Smooth muscle cell of bladder (primary cell): ENCODE measurements at places on chromosomes 7 and 10. TPM values are rescaled to one million over a fixed set of nuclear protein-coding genes. Genes with fewer than 3 reads are reported as not detected.

Gene CDC14C
- total RNA-seq: not detected in 2 replicates

Gene PTER
- total RNA-seq: 13.8 and 15.3 TPM in 2 replicates

Gene SPAM1
- total RNA-seq: not detected in 2 replicates

Gene WEE2
- total RNA-seq: not detected in 2 replicates

Gene TFR2
- 0.14 and 0.37 TPM in 2 replicates for total RNA-seq

Gene CYP26C1
- total RNA-seq: under 0.01 TPM in 2 replicates
